ENCODE measurements at places on chromosomes 7 and 10.

GRCh38 chr10:13234172-13234571, at the start of gene UCMA:
TSS of gene UCMA (minus strand) at chr10:13234374. CDS start at chr10:13234258, 116 bp downstream.
- DNase-seq = no peak

DNA sequence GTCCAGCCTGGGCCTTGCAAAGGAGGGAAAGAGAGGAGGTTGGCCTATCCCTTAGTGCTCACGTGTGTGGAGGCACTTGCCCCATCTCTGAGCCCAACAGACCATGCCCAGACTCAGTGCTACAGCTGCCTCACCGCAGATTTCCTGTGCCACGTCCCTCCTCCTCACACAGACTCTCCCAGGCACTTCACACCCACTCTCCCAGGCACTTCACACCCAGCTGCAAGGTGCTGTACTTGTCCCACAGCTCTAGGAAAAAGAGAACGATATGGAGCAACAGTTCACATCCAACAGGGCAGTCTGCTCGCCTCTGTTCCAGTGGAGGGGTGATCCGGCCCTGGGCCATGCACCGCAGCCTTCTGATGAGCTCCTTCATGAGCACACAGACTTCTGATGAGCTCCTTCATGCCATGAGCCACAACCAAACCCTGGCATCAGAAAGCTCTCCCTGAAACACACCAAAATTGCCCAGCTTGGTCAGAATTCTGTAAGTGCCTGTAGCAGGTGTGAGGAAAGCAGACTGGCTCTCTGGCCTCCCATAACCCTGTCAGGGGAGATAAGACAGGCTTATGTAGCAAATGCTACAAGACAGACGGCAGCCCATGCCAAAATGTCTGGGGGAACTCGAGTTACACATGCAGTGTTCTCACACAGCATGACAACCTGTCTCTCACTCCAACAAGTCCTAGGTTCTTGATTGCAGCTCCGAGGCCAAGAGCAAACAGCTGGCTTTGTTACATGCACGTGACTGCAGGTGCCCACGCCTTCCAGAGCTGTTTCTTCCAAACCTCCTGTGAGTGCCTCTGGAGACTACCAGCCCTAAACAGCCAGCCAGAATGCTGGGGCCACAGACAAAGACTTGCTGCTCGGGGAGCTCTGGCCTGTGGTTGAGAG, 348.5 kb downstream of the GRID1 start:
- DNase-seq = no peak

GRCh38 chr7:82528577-82529310, 85.2 kb upstream of the CACNA2D1 start:
- DNase-seq = no peak

- DNase-seq = no peak
Observed at GRCh38 chr10:83574770-83575169, 564.5 kb upstream of the GHITM start.

- no peak for DNase-seq
Observed at GRCh38 chr10:75967491-75967890, 536.1 kb downstream of the LRMDA start.

- no peak for DNase-seq
Observed at GRCh38 chr10:73653701-73654100, 2.1 kb downstream of the SYNPO2L start.

DNA sequence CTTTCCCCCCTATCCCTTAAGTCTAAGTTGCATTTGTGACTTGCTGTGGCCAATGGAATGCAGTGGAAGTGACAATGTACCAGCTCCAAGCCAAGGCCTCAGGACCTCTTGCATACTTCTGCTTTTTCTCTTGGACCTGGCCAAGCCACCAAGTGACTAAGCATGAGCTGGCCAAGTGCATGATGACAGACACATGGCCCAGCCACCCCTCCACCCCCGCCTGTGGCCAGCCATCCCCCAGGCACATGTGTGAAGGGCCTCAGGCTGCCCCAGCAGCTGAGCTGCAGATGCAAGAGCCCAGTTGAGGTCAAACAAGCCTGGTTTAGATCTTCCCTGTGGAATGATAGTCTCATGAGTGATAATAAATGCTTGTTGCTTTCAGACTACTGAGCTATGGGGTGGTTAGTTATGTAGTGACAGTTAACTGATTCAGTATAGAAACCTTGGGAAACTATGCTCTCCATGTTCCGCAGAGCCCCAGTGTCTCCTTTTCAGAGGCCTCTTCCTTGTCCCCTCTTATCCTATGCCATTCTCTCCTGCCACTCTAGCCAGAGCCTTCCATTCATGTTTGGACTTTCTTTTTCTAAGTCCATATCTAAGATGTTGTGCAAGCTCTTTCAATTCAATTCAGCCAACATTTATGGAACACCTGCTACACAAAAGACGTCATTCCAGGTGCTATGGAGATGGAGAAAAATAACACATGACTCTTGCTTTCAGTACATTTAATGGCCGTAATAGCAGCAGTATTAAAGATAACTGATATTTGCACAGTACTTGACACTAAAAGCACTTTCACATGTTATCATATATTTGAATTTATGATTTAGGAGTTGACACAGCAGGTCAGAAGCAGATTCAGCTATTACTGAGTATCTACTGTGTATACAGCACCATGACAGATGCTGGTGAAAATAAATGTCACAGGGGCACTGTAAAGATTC, 55.5 kb upstream of the LOXL4 start:
- no peak for DNase-seq
